ENCODE measurements at places on chromosomes 4 and X.

GRCh38 chr4:117700111-117700892 lies 334.0 kb upstream of the NDST3 start:
- no peak for DNase-seq

DNA sequence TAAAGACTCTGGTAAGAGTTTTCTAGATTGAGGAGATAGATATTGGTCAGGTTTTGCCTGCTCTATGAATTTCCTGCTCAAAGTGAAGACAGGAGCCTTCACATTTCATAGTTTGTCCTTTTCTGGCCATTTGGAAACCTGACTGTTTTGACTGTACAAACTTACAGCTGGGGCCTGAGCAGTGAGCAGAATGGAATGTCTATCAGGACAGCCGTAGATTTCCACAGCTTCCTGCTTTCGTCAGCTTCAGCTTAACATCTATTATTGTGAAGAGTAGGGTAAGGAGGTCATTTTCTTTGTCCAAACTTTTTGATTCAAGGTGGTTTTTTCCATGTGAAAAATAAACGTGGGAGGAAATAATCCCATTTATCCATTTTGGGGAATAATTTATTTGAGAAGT lies 124.3 kb upstream of the DIPK2B start:
- DNase-seq = no peak

- DNase-seq = no peak
These were observed 715 bp downstream of the ZMAT1 start for GRCh38 chrX:101931136-101931487.

DNA sequence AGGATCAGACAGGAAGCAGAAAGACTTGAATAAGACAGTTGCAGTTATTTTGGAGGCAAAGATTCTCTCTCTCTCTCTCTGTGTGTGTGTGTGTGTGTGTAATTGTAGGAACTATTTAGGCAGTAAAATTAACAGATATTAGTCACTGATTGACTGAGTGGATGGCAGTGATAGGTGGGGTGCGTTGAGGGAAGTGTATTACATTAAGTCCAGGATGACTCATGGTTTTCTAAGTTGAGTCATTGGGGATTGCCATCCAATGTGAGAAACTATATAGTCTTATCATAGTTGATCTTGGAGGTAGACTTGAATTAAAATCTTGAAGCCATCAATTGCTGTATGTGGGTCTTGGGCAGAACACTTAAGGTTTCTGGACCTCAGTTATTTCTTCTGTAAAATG lies 75.4 kb downstream of the AR start:
- no peak for DNase-seq

DNA sequence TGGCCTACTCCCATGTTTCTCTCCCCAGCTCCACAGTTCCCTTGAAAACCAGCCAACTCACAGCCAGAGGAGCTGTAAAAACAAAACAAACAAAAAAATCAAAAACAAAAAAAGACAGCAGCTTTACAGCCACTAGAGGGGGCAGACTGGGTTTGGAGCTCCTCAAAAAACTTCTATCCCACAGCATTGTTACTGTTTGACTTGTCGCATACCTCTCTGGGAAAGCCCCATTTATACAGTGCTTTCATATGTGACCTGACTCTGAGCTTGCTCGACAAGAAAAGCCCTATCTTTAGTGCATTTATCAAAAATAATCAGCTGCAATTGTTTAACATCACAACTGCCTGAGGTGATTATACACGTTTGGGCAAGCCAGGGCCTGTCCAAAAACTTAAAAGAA lies 21.6 kb downstream of the TSPAN6 start:
- DNase-seq = no peak

- no peak for DNase-seq
These were observed 454.9 kb upstream of the FAT1 start for GRCh38 chr4:187178587-187178986.

GRCh38 chr4:130747842-130748241 lies 1651.9 kb downstream of the C4orf33 start:
- DNase-seq = no peak

GRCh38 chr4:8702020-8702495 lies 109.5 kb downstream of the CPZ start:
- no peak for DNase-seq

GRCh38 chr4:91527056-91527455 lies 776.7 kb upstream of the GRID2 start:
- DNase-seq = no peak

DNA sequence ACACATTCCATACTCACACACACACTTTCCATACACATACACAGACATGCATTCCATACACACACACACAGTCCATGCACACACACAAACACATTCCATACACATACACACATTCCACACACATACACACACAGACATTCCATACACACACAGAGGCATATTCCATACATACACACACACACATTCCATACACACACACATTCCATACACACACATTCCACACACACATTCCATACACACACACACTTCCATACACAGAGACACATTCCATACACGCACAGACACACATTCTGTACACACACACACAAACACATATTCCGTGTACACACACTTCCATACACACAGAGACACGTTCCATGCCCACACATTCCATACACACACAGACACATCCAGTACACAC lies 14.8 kb downstream of the LINC00632 start:
- no peak for DNase-seq

DNA sequence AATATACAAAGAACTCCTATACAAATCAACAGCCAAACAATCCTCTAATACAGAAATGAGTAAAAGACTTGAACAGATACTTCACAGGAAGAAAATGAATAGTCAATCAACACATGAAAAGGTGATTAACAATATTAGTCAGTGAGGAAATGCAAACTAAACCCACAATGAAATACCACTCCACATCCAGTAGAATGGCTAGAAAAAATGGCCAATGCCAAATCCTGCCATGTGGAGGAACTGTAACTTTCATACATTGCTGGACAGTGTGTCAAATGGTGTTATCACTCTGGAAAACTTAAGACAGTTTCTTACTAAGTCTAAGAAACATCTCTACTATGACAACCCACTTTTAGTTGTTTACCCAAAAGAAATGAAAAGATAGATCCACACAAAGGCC lies 59.5 kb downstream of the NSG1 start:
- DNase-seq = no peak

GRCh38 chr4:87029356-87029755 lies 94.5 kb downstream of the AFF1 start:
- DNase-seq = no peak

GRCh38 chr4:99918656-99919055 lies 24.4 kb upstream of the LAMTOR3 start:
- no peak for DNase-seq

- no peak for DNase-seq
These were observed 36.7 kb downstream of the KLF8 start for GRCh38 chrX:56268888-56269287.

GRCh38 chr4:153706519-153706918 lies 22.4 kb downstream of the TLR2 start:
- DNase-seq = no peak

DNA sequence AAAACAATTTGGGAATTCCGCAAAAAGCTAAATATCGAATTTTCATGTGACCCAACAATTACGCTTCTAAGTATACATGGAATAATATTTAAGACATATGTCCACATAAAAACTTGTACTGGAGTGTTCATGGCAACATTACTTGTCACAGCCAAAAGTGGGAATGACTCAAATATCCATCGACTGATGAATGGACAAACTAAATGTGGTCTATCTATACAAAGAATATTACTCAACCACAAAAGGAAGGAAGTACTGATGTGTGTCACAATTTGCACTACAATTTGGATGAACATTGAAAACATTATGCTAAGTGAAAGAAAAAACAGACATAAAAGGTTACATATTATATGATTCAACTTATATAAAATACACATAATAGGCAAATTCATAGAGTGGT lies 71.9 kb downstream of the AFF2 start:
- DNase-seq = no peak

DNA sequence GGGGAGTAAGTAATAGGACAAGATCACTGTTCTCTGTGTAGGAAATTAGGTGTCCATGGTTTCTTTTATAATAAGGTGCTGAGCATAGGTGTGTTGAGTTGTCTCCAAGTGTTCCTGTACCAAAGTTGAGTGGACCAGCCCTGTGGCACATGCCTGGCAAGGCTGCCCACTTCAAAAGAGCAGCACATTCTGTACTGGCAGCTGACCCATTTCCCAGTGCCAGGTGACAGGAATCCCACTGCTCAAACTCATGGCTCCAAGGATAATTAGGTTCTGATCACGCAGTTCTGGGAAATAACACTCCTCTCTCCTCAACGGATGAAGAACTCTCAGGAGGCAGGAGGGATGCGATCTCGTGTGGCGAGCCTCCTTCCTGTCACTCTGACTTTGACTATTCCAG lies 12.8 kb upstream of the LGI2 start:
- DNase-seq = no peak

DNA sequence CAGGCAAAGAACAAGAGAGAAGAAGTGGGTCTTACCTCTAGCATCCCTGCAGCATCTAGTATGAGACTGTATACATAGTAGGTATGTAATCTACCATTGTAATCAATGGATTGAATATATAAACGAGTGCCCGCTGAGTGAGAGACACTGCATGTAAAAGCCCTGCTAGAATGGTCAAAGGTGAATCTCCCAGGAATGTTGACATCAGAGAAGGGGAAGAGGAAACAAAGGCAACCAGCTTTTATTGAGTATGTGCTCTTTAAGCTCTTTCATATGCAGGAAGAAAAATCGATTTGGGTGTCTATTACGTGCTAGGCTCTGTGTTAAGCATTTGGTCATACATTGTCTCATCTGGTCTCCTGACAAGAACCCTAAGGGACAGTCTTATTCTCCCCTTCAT lies 91.9 kb upstream of the KLHL13 start:
- no peak for DNase-seq

- DNase-seq = no peak
These were observed 364.4 kb upstream of the EPHA5 start for GRCh38 chr4:66034671-66035070.

DNA sequence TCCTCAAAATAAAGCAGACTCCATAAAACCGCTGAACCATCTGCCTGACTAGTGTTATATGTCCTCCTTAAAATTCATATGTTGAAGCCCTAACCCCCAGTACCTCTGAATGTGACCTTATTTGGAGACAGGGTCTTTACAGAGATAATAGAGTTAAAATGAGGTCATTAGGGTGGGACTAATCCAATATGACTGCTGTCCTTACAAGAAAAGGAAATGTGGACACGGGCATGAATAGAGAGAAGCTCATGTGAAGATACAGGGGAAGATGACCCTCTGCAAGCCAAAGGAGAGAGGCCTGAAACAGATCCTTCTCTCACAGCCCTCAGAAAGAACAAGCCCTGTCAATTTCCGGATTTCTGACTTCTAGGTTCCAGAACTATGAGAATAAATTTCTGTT lies 82.0 kb upstream of the KLHL13 start:
- no peak for DNase-seq

- no peak for DNase-seq
These were observed 734 bp upstream of the SH3TC1 start for GRCh38 chr4:8198206-8198905.

- no peak for DNase-seq
These were observed 1319.7 kb upstream of the TENM3 start for GRCh38 chr4:180923486-180923885.

DNA sequence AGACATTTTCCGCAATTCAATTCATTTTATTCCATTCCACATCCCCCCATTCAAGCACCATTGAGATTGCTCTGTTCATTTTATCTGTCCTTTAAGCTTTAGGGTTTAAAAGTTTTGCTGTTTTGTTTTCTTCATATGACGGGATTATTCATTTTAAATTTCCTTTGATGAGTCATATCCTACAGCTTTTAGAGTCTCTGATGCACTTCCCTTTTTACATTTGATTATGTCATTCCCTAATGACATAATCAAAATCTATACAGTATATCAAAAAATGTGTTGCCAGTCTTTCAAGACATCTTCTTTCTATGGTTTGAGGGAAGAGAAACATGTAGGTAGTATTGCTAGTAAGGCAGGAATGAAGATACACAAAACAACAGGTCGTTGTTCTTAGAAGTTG lies 456.3 kb downstream of the PDGFC start:
- no peak for DNase-seq

DNA sequence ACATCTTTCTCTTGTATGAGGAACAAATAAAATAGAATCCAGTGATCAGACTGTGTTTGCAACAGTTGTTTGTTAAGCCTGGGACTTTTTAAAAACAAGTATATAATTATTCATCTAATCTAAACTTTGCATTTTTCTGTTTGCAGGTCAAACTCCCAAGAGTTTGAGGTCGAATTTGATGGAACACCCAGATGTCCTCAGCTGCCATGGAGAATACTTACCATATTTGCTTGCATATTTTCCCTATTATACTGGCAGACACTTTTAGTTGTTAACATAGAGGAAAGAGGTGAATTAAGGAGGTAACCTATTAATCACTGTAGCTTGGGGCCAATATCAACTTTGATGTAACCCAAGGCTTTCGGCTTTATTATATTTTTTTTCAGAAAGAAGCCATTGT lies 401.5 kb upstream of the DIPK2B start:
- DNase-seq = no peak

DNA sequence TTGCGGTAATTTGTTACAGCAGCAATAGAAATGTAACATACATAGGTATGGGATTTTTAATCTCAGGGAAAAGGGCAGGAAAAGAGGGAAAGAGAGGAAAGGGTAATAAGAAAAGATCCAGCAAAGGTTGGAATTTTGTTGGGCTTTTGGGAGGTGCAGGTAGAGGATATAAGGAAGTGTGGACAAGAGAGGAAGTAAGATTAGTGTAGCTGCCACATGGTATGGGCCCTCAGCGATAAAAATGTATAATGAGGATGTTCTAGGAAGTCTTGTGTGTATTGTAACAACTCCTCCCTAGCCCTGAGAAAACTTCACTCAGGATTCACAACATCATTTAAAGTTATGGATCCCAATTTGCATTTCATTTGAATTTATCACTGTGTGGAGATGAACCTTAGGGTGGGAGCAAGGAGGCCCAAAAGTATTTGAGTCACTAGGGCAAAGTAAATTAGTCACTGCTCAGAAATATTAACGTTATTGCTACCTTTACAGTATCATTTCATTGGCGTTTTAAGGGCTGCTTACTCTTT lies 2.8 kb upstream of the IL21 start:
- no peak for DNase-seq

DNA sequence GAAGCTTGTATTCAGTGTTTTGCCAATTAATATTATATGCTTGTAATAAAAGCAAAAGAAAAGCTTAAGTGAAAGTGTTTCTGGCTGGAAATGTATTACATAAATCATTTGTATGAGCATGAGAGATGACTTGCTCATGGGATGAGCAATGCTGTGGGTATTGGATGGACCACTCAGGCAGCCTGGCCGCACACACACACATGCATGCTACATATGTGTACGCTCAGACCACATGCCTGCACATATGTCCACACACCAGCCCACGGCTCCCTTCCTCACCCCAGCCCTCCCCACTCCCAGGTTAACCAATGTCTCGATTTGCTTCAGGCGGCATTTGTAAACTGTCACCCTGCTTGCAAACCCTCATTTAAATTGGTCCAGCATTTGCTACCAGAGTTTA lies 55.9 kb downstream of the CPLX1 start:
- no peak for DNase-seq

- no peak for DNase-seq
These were observed 179.6 kb downstream of the ANTXR2 start for GRCh38 chr4:79893456-79893855.

GRCh38 chr4:30172416-30172815 lies 547.8 kb upstream of the PCDH7 start:
- no peak for DNase-seq
